ENCODE measurements at places on chromosomes 3 and 15. TPM values are rescaled to one million over a fixed set of nuclear protein-coding genes. Genes with fewer than 3 reads are reported as not detected.

GRCh38 chr15:82159922-82160321 lies 102.6 kb downstream of the EFL1 start:
- peak; percentile 11 for ATAC-seq

DNA sequence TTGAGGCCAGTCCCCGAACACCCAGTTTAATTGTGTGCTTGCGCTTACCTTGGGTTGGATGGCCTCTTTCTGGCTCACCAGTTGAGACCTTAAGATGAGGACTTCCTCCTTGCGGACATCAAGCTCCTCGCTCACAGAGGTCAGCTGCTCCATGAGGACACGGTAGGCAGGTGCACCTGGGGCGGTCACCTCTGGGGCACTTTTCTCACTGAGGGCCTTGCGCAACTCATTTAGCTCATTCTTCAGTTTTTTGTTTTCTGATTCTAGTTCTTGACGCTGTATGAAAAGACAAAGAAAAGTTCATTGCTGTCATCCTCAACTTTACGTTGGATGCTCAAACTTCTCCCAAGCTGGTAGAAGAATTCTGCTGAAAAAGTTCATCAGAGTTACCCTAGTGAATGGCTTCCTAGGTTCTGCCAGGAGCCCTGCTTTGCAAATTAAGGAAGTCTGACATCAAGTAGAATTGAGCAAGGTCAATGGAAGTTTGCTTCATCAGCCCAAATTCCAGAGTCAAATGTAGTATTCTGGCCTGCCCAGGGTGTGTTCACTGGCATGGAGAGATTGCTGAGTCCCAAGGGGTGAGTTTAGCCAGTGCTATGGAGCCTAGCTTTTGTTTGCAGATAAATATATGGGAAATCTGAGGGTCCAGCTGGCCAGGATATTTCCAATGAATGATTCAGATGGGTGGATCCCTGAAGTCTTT lies 55.8 kb upstream of the MYO5C start:
- no peak for ATAC-seq

- ATAC-seq: no peak
Observed at GRCh38 chr3:136543385-136543784, 208.8 kb downstream of the STAG1 start.

DNA sequence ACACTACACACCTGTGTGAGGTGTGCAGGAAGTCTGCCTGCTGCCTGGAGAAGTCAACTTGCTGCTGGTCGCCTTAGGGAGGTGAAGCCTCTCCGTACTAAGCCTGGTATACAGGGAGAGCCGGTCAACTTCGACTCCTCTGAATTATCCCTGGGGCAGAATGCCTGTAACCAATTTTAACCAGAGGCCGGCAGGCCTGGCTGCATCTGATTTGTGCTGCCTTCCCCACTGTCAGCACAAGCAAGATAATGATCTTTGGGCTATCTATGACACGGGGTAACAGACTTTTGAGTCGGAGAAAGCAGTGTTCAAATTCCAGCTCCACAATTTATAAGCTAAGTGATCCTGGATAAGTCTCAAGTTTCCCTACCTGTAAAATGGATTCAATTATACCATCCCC lies 42.3 kb downstream of the MAGEF1 start:
- no peak for ATAC-seq

- ATAC-seq: peak; percentile 49
Observed at GRCh38 chr3:64345371-64345770, 120.1 kb upstream of the PRICKLE2 start.

DNA sequence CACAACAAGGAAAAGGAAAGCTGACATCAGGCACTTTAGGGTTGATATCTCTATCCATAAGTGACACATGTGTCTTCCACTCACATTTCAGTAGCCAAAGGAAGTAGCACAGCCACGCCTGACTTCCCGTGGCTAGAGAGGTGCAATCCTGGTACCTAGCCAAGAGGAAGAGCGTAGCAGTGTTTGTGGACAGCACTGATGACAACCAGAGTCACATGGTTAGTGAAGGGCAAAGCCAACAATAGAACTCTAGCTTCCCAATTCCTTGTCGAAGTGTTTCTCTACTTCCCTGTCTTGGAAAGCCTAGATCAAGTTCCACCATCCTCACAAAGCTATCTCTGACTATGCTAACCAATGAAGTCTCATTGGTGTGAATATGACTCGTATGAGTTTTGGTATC lies 189.2 kb downstream of the RSL24D1 start:
- ATAC-seq: no peak

- ATAC-seq: peak; percentile 97
Observed at GRCh38 chr3:11185564-11186317, 31.4 kb downstream of the HRH1 start.

DNA sequence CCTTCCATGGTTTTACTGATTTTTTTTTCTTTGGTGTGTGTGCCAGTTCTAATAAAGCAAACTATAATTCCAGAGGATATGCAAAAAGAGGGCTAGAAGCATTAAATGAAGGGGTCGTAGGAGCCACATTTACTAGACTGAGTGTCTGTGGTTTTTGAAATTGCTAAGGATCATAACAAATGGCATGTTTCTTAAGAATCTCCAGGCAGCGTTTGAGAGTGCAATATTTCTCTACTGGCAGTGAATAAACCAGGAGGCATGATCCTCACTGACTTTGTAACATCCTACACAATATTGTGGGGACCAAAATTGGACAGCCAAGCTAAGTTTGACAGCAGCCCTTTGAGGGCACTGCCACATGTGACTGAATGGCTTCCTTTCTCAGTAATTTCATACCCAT lies 115.9 kb upstream of the CCNL1 start:
- no peak for ATAC-seq

- ATAC-seq: no peak
Observed at GRCh38 chr3:52015438-52016228, 19.9 kb upstream of the RPL29 start.

GRCh38 chr3:169891886-169892285 lies 19.5 kb upstream of the SAMD7 start:
- ATAC-seq: no peak

- no peak for ATAC-seq
Observed at GRCh38 chr15:61122647-61123375, 106.3 kb downstream of the RORA start.

TGM4 gene
- not detected for total RNA-seq

STAC gene
- 0.08 TPM for total RNA-seq

GRCh38 chr3:37905346-37905745 lies 43.7 kb downstream of the CTDSPL start:
- no peak for ATAC-seq

XYLB gene
- total RNA-seq: 2.4 TPM

- peak; percentile 87 for ATAC-seq
Observed at GRCh38 chr15:63093486-63094205, 28.0 kb upstream of the LACTB start.

GRCh38 chr15:100055821-100056220 lies 286.0 kb downstream of the ADAMTS17 start:
- no peak for ATAC-seq

MOBP gene
- total RNA-seq: not detected

DNA sequence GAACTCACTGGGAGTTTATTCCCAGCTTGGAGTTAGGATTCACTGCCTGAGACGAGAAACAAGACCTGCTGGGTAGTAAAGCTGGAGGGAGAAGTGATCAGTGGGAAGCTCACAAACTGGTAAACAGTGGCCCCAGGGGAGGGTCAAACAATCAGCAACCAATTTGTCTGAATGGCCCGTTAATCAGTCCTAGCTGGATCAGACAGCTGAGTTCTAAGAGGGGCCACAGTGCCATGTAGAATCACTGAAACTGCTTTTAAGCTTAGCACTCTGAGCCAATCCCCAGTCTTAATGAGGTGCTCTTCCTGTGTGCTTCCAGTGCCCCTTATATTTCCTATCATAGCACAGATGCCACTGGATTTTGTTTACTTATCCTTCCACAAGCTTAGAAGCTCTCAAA lies 591.7 kb downstream of the RSL24D1 start:
- no peak for ATAC-seq

DNA sequence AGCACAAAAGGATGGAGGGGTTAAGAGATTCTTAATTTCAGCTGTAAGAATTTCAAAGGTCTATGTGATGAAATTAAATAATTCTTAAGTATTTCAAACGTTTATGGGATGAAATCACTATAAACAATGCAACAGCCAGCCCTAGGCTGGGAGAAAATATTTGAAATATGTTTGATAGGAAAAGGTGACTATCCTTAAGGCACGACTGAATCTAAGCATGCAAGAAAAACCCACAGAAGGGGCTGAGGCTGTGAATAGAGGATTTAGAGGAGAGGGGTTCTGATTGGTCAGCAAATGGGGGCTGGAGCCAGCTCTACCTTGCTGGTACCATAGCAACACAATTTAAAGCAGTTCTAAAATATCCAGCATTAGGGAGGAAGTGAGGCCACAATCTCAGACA lies 220.8 kb upstream of the ATP10A start:
- no peak for ATAC-seq

DNA sequence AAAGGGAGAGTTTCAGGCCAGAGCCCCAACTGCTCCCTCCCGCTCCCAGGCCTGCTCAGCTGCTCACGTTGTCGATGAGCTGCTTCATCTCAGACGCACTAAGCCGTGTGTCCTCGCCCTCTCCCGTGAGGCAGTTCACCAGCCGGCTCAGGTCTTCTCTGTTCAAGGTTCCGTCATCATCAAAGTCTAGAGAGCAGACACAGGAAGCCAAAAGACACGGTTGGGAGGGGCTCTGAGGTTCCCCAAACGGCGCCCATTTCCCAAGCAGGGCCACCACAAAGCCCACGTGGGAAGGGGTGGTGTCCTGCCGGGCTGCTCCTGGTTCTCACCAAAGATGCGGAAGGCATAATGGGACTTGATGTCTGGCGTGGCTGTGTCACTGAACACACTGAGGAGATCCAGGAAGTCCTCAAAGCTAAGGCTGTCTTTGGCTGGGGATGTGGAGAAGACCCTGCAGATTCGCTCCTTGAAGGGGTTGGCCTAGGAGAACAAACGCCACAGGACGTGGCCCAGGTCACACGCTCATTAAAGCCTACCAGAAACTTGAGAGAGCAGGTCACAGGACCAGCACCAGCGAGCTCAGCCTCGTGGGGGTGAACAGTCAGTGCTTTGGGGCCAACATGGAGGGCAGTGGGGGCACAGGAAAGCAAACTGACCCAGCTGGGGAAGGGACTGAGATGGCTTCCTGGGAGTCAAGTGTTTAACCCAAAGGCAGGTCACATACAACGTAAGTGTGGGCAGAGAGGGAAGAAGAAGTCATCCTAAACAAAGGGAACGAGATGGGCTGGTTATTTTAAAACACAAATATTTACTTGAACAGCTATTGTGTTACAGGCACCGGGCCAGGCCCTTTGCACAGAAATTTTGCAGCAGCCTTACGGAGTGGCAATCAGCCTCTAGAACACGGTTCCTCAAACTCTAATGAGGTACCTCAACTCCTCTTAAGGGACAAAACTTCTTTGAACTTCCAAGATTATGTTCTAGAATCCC lies 2.4 kb downstream of the CIB1 start:
- ATAC-seq: peak; percentile 20

DNA sequence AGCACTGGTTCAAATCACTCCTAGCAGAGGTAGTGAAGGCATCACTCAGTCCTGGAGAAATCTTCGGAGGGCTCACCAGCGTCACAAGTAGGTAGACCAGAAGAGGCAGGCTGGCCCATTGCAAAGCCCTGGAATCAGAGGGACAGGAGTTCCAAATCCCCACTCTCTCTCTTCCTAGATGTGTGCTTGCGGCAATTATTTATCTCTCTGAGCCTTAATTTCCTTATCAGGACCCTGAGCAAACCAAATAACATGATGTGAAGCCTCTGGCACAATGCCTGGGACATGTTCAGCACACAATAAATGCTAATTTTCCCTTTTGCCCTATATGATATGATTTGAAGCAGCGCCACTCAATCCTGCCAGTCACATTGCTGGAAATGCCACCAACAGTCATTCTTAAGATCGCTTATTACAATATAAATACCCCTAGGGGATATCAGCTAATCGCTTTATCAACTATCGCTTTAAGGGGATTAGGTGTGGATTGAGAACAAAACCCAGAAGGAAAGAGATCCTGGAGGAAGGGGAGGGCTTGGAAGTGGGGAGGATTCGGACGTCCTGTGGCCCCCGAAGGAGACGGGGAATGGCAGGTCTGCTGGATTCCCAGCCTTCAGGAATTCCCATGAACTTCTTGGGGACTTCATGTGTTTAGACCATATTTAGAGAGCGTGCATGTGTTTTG lies 59.5 kb upstream of the TSEN2 start:
- no peak for ATAC-seq

XCR1 gene
- 0.04 TPM for total RNA-seq

- no peak for ATAC-seq
Observed at GRCh38 chr3:135869439-135870105, 96.0 kb upstream of the PPP2R3A start.

GRCh38 chr3:16203031-16203430 lies 28.6 kb downstream of the GALNT15 start:
- no peak for ATAC-seq

GRCh38 chr15:36208868-36209582 lies 370.4 kb upstream of the CDIN1 start:
- no peak for ATAC-seq

RPLP1 gene
- 2,110 TPM for total RNA-seq

GRCh38 chr3:48092270-48092669 lies 76.1 kb upstream of the MAP4 start:
- no peak for ATAC-seq

DNA sequence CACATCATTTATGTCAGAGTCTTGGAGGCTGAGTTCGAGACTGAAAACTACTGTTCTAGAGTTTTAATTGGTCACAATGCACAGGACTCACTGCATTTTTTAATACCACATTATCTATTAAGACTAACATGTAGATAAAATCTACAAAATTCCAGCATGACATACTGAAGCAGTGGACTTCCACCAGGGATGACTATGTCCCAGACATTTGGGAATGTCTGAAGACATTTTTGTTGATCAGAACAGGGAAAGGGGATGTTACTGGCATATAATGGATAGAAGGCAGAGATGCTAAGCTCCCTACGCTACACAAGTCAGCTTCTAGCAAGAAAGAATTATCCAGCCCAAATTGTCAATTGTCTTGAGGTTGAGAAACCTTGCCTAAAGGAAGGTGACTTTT lies 419.0 kb upstream of the TGFBR2 start:
- no peak for ATAC-seq

- ATAC-seq: no peak
Observed at GRCh38 chr15:56281145-56281544, 37.5 kb upstream of the RFX7 start.

DNA sequence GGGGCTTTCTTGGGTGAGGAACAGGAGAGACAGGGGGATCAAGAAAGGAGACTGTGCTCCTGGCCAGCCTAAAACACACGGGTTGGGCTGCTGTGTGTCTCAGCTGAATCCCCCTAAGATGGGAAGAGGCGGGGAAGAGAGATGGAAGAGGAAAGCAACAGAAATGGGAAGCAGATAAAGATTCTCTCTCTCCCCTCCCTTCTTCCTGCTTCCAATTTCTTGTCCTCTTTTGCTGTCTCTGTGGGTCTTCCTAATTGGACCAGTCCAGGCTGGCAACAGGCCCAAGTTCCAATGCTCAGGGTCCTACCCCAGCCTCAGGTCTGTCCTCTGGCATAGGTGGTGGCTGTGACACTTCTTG lies 7.1 kb downstream of the ISLR2 start:
- ATAC-seq: no peak

WNT5A gene
- total RNA-seq: 17.7 TPM

- peak; percentile 26 for ATAC-seq
Observed at GRCh38 chr3:107208100-107208499, 169.1 kb upstream of the CCDC54 start.

Data from esophagus mucosa (tissue), 1 donor.